ENCODE measurements at places on chromosomes 16 and 17.

GRCh38 chr16:30698816-30699614 is at the start of gene SRCAP:
Gene SRCAP (plus strand): TSS chr16:30699171. CDS start chr16:30700825, 1,654 bp downstream.
- peak; percentile 67 for DNase-seq

DNA sequence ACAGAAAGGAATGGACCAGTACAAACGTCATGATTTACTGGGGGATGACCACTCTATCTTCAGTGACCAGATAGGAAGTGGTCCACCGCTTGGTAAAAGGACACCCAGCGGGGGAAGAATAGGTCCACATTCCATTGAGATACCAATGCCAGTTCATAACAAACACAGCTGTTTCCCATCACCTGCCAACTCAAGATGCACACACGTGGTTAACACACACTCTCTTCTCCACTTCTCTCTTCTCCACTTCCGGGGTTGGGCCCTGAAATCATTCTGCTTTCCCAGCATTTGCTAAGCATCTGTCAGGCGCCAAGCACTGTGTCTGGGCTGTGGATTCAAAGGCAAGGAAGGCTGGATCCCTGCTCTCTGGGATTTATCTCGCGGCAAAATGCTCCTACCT is 175.5 kb downstream of the SLC39A11 start:
- no peak for DNase-seq

GRCh38 chr17:11383157-11383556 is 142.1 kb downstream of the SHISA6 start:
- DNase-seq: no peak

GRCh38 chr16:3112058-3112880 is at the start of gene ZNF205:
Gene ZNF205 (plus strand): TSS chr16:3112586. CDS start chr16:3113431, 845 bp downstream.
- no peak for DNase-seq

Data from T-helper 22 cell (primary cell).